CD14-positive monocyte (primary cell): ENCODE measurements at places on chromosomes 2 and 18.
A peak's percentile ranks its signal among the peaks of the same experiment; 100 is the strongest.

- no peak for DNase-seq
Measured at GRCh38 chr2:75140288-75140687, 59.0 kb downstream of the TACR1 start.

DNA sequence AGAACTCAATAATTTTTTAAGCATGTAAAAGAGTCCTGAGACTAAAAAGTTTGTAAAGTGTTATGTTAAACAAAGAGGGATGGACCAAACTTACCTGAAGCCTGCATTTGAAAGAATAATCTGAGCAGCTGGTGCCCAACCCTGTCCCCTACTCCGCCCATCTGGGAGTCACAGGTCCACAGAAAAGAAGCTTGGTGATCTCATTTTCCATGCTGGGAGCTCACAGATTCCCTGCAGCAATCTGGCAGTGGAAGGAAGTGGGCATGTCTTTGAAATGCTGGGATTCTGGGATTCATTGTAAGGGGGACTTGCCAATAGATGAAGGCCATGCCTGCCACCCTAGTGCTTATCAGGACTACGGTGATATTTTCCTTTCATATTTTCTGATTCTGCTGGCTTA is 17.9 kb downstream of the CDH2 start:
- DNase-seq: no peak

DNA sequence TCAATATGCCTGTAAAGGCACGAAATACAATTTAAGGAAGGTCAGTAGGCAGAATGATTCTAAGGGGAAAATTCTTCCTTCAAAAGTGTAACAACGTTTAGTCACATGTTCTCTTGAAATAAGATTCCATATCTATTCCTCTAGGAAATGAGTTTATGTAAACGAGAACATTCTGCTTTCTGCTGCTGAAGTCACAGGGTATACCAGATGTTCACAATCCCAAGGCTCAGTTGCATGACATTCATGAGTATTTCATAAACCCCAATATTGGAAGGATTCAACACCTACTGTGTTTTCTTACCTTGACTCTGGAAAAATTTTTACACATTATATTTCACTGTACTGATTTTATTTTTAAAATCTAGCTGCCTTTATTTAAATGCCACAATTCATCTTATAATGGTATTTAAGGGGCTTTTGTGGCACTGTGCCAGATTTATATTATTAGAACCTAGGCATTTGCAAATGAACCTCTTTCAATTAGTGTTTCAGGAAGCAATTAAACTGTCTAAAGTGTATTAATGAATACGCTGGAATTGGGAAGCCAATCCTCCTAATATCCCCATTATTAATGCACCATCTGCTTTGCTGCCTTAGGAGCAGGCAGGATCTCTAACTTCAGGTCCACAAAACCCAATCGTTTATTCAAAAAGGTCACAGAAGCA is 542.6 kb upstream of the KLHL29 start:
- no peak for DNase-seq

- no peak for DNase-seq
Measured at GRCh38 chr18:60064271-60064670, 164.5 kb downstream of the PMAIP1 start.

DNA sequence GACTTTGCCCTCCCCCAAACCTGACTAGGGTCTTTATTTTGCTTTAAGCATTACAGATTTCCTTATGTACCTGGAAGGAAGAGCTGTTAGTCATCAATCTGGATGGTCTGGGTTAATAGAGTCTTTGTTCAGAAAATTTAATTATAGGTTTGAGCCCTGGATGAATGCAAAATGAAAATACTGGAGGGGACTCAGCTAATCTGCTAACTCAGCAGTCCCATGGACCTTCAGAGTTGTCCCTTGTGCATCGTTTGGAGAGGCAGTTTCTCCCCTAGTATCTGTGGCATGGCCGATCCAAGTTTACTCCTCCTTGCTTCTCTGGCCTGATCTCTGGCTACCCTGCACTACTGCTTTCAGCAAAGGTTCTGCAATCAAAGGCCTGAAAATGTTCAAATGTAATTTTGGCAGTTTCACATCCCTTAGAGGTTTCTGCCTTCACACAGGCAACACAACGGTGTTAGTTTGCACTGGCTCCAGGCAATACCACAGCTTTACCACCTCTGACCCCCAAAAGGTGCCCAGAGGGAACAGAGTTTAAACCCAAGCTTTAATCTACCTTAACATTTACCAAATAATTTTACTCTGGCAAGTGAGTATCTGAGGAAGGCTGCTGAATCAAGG is 134.3 kb downstream of the THADA start:
- peak; percentile 50 for DNase-seq

DNA sequence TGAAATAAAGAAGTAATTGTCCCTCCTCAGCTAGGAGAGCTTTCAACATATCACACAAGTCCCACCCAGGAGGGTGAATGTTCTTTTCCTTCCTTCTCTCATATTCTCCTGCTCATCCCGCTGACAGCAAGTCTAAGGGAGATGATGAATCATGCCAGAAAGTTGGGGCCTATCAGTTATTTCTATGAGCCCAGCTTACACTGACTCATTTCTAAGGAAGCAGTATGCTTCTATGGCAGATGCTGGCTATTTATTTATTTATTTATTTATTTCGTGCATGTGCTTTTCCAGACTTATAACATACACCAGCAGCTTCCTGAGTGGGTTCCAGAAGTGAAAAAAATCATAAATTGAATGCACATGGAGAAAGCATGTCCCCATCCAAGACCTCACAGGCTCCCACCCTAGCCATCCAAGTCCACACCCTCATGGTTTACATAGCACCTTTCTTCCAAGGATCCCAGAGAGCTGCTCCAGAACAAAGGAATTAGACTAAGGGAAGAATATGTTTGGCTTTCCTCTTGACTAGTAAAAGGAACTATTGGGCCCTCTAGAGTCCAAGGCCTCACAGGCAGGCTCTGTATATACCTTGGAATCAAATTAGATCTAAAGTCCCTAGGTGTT is 1074.2 kb upstream of the ZEB2 start:
- peak; percentile 33 for DNase-seq

DNA sequence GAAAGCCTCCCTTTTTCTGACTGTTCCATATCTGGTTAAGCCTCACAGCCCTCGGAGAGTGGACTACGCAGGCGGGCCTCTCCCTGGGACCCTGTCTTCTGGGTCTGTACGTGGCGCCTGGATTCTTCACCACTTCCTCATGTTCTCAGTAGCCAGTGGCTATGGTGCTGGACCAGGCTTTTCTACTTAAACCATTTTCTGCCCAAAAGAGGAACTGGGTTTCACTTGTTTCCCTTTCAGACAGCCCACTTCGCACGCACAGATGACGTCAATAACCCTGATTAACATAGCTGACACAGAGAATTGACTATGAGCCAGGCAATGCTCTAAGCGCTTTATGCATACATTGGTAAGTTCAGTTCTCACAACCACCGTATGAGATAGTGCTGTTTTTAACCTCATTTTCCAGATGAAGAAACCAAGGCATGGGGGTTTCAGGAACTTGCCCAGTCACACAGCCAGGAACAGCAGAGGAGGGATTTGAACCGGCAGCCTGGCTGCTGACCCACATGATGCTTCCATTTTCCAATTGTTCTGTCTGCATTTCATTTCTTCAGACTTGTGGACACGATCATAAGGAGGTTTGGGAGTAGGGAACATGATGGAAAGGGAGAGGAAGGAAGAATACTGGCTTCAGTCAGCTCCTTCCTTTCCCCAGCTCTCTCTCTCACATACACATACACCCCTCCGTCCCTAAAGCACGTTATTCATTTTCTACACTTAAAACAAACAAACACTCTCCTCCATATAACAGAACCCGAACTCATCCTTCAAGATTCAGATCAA is 41.7 kb downstream of the MYOM1 start:
- peak; percentile 100 for DNase-seq

DNA sequence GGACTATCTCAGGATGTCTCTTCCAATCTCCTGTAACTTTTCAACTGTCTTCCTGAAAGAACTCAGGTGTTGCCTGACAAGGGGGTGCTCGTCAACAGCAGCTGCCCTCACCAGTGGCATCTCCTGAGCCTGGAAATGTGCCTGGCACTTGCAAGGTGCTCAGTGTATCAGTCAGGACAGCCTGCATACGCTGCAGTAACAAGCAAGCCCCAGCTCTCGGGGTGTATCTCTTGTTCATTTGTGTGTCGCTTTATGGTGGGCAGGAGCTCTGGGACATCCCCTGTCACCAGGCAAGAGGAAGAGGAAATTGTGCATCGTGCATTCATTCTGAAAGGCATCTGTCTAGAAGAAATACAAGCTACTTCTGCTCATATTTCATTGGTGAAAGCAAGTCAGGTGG is 263.1 kb downstream of the DCDC2C start:
- DNase-seq: no peak

DNA sequence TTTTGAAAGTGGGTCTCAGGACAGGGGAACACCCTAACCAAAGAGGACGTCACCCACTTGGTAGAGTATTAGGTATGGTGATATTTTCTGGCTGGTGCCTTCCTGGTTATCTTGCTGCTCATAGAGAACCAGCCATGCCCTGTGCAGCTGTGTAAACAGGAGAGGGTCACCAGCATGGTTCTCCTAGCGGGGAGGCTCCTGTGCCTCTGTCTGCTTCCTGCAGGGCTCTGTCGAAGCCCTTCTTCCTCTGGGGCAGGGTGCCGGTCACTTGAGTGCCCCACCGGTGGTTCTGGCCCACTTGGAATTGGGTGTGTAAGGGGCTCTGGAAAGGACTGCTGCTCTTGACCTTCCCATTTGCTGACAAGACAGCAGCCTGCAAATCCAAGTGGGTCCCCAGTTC is 131.6 kb upstream of the MSH6 start:
- no peak for DNase-seq

DNA sequence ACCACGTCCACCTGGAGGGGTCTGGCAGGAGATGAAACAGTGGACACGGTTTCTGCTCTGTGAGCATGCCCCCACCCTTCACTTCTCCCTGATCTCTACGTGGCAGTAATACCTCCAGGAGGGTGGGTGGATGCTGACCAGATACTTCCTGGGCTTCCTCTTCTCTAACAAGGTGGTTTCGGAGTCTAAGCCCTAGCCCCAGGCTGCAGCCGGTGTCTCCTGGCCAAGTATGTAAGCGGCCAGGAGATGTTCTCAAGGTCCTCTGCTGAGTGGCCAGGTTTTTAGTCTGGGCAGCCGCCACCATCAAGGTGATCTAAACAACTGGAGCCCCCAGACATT is 101.8 kb upstream of the ASB18 start:
- DNase-seq: no peak

GRCh38 chr2:13135369-13135768 is 418.6 kb downstream of the TRIB2 start:
- DNase-seq: no peak

DNA sequence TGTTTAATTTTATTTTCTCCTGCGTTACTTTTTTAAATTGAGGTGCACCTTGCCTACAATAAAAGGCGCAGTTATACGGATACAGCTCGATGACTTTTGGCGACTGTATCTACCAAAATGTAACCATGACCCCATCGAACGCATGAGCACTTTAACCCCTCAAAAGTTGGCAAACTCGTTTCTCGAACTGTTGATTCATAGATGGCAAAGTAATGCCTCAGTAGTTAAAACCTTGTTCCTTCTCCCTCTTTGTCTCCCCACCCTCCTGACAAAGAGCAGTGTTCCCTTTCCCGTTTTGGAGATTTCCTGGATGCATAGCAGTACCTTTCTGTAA is 577 bp downstream of the MOGAT1 start:
- no peak for DNase-seq

- DNase-seq: no peak
Measured at GRCh38 chr2:218853766-218854165, 5.8 kb upstream of the WNT6 start.

- no peak for DNase-seq
Measured at GRCh38 chr18:62741584-62741983, 26.2 kb downstream of the PHLPP1 start.

- no peak for DNase-seq
Measured at GRCh38 chr2:24239553-24239952, 64.7 kb downstream of the FAM228A start.

DNA sequence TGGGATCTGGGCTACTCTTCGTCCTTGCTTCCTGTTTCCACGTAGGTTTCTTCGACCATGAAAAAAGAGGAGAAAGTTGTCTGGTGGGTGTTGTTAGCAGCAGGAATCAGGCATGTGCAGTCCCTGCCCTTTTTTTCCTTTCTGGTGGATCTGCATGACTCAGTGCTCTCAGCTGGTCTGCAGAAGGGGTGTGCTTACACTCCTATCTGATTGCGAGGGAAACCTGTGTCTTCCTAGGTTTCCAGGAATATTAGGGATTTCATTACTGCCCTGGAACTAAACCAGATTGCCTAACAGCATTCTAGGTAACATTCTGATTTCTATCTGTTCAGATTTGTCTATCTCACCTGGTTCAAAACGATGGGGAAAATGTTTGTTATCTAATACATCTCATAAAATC is 174.3 kb downstream of the CCDC102B start:
- no peak for DNase-seq

GRCh38 chr18:24799720-24800119 is 339.3 kb downstream of the HRH4 start:
- DNase-seq: no peak

DNA sequence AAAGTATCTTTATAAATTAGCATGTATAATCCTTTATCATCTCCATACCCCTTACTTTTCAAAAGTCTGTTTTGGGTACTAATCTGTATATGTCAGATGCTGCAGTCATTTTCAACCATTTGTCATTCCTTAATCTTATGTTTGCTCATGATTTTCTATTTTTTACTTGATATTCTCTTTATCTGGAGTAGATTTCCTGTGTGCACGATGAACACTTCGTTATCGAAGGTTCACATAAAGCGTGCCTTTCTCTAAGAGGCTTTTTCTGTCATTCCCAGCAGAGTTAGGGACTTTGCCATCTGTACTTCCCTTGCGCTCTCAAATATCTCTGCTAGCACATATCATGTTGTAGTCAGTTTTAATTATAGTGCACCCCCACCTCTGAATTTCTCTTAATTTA is 123.2 kb downstream of the BIRC6 start:
- no peak for DNase-seq

GRCh38 chr2:6082625-6083018 is 390.4 kb downstream of the SOX11 start:
- no peak for DNase-seq

DNA sequence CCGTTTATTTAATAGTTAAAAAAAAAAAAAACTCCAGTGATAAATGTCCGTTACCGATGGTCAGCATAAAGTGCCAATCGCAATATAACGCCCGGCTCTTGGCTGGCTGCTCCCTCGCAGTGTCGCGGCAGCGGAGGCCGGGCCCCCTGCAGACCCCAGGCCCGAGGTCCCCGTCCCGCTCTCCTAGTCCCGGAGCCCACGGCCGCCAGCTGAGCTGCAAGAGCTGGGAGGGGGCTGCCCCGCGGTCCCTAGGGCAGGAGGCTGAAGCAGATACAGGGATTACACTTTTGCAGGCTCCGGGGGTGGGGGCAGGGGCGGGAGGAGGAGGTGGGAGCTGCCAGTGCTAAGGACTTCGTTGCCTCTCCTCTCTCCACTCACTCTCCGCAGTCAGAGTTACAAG is 6.9 kb downstream of the OSR1 start:
- no peak for DNase-seq
